Stimulated activated CD4-positive, alpha-beta T cell treated with anti-CD3 and anti-CD28 coated beads, Interleukin-1b, Interleukin-23, amount 100 ng/mL, for 1 hour (primary cell): ENCODE measurements at places on chromosomes 3 and 15.

DNA sequence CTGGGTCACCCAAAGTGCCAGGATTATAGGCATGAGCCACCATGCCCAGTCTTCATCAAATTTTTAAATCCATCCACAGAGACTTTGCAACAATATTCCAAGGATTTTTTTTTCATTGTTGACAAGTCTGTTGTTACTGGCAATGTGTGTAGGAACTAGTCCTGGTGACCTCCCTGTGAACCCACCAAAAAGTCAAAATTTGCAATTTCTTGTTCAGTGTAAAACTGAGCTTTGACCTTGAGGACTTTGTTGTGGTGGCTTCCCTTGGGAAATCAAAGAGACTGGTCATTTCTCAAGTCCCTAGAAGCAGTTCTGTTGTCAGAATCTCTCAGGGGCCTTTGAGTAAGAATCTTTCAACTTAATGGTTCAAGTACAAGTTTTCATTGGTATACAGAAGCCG, 36.9 kb upstream of the COL8A1 start:
- no peak for DNase-seq

- DNase-seq: no peak
These were observed 15.0 kb upstream of the LTF start for GRCh38 chr3:46479696-46480095.

DNA sequence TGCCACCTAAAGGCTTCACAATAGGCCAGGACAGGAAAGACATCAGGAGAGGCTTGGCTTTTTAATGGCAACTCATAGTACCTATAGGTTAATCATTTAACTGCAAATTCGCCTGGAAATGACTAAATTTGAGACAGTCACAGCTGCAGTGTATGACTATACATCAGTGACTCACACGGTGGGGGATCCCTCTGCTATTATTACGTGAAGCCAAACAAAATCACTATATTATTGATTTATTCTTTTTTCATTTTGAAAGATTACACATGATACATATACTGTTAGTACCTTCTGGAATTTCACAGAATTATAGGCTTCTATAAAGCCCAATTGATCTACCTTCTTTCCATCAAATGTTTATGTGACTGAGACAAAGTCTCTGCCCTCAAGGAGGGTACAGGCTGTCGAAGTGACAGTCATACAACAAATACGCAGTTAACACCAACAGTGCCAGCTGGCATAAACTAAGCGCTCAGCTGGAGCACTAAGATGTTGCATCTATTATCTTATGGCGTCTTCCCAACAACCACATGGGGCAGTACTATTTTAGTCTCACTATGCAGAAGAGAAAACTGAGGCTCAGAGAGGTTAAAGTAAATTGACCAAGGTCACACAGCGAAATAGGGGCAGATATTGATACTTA, 82.0 kb upstream of the LMOD3 start:
- no peak for DNase-seq

DNA sequence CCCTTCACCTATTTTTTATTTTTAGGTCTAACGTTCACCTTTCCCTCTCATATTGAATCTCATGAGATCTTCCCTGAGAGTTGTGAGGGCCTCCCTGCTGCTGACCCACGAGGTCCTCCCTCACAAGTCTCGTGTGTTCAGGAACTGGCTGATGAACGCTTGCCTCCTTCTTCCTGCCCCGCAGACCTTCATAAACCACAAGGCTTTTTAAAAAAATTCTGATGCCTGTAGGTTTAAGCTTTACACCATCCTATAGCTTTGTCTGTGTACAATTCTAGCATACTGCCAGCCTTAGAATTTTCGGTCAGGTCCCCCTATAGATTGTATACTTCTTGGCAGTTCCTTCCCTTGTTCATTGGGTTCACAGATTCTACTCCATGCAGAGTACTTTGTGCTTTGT, 50.5 kb downstream of the CHST2 start:
- DNase-seq: no peak

GRCh38 chr3:37905346-37905745, 43.7 kb downstream of the CTDSPL start:
- DNase-seq: no peak

DNA sequence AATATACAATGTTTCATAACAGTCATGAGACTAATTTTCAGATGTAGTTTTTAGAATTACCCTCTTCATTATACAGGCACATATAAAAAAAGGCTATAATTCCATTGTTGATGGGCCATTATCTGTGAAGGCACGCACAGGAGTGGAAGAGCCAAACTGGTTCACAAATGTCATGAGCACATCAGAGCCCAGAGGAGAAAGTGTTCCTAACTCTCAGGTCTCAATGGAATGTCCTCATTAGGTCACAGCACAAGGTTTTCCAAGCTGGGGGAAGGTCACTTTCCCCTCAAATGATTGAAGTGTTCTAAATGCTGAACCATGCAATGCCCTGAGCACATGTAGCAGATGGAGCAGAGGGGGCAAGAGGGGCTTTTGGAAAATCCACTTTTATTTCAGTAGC, 41.2 kb downstream of the GJD2 start:
- no peak for DNase-seq

DNA sequence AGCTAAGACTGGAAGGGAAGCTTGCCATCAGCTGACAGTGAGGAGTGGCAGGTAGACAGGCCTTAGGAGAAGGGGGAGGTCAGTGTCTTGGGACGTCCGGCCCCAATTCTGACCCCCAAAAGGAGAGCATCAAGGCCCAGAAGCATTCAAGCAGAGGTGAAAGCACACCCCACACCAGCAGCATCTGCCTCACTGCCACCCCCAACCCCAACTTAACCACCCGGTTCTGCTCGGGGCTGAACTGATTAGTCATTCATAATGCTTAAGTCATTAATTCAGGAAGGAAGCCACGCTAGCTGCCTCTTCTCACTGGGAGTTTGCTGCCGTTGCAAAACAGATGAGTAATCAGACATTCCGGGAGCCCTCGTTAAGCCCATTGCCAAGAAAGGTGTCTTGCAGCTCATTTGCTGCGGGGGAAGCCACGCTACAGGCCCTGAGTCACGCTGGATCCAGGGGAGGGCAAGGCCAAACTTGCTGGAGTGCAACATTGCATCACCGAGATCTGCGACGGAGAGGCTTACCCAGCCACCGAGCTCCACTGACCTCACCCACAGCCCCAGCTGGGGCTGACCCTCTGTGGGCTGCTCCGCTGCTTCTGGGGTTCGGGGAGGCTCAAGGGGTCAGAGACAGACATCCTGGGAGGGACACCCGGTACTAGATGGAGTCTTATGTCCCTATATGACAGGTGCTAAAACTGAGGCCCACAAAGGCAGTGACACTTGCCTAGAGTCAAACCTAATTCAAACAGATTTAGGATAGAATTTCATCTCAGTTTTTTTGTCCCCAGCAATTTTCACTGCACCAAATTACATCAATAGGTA, 46.4 kb upstream of the HES1 start:
- no peak for DNase-seq

DNA sequence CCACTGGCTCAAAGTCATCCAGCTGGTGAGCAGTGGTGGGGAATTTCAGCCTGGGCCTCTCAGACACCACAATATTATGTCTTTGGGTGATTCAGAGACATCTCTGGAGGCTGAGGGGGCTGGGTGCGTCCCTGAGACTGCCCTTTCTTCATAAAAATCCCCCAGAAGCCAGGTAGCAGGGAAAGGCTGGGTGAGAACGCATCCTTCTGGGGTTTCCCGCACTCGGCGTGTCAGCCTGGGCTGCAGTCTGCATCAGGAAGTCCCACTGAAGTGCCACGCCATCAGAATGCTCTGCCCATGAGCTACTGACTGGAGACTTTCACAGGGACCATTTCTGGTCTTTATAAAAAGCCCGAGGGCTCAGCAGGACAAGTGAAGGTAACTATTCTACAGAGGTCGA, 148.8 kb upstream of the SLC6A11 start:
- DNase-seq: no peak

- no peak for DNase-seq
These were observed 1465.3 kb upstream of the GBE1 start for GRCh38 chr3:83226751-83227150.

GRCh38 chr3:112736805-112737566, 96.0 kb upstream of the CCDC80 start:
- DNase-seq: no peak

DNA sequence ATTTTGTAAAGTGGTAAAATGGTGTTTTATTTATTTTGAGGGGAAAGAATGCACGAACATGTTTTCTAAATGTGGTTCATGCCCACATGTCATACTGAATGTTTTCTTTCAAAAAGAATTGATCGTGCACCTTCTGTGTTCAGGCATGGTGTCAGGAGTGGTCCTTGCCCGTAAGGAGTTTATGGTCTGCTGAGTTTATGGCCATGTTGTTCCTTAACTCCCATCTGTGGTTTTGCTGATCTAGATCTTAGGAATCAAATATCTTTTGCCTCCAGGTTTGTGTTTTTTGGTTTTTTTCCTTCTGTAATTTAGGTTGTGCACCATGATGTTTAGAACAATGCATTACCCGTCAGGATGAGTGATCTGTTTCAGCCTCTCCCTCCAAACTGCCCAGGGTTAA, 304.4 kb upstream of the NR2E3 start:
- no peak for DNase-seq

DNA sequence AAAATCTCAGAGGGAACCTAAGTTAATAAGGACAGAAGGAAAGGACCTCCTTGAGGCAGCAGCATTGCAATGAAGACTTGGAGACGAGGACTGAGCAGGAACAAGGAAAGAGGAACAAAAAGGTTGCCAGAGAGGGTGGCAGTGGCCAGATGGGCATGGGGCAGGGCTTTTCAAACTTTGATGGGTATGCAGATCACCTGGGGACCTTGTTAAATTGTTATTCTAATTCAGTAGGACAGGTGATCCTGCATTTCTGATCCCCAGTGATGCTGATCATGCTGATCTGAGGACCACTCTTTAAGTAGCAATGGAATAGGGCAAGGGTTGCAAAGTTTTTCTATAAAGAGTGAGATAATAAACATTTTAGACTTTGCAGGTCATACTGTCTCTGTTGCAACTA, 11.1 kb downstream of the COL6A6 start:
- no peak for DNase-seq

DNA sequence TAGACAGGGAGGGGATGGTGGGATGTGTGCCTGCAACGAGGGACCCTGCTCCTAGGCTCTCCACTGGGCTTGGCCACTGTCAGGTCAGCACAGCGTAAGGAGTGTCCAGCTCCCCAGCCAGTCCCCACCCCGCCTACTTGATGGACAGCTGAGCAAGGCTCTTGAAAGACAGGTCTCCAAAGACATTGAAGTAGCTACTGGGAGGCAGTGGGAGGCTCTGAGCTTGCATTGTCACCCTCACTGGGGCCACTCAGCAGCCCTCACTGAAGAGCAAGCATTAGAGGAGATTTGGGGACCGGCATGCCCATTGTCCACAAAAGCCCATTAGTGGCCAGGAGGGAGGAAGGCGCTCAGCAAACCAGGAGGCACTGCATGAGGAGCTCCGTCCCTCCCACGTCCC, 146.5 kb downstream of the MEGF11 start:
- DNase-seq: no peak

DNA sequence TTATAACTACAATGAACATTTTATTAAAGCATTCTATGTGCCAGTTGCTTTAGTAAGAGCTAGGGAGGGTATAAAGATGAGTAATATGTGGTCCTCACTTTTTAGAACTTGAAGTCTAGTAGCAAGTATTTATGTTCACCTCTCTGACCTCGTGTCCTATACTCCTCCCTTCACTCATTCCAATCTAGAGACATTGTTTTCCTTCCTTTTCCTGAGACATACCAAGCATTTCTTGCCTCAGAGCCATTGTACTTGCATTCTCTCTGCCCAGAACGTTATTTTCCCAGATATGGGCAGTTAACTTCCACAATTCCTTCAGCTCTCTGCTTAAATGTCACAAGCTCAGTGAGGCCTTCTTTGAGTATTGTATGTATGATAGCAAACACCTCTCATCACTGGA, 408.6 kb downstream of the PDCD6IP start:
- DNase-seq: no peak

GRCh38 chr3:20809356-20809755, 623.4 kb upstream of the SGO1 start:
- DNase-seq: no peak

GRCh38 chr15:80242132-80242769, 9.8 kb downstream of the CTXND1 start:
- no peak for DNase-seq

DNA sequence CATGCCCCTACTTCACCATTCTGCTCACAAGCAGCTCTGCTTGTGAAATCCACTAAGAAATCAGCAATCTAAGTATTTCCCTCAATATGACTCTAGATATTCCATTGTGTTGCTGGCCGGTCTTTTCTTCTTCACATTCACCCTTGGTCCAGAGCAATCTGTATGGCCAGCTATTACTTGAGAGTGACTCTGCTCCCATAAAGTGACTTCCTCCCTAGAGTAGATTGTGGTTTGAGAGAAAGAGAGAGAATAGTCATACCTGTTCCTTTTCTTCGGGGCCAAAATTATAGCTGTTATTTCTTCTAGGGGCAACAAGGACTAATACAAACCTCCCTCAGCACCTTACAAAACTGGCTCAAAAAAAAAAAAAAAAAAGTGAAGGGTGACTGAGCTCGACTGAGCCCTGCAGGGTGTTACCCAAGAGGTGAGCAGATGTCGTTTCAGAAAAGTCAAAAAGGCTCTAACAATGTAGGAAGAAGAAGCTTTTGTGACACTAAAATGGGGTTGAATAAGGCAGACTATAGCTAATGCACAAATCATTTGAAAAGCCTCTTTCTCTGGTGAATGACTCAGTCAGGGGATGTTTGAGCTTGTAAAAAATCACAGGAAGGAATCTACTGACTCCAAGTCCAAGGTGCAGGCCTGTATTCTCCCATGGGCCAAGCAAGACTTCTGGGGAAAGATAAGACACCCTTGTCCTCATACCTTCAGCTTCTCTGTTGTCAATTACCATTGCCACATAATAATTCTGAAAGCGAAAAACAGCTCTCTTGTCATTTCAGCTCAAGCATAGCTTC, 161.0 kb upstream of the SLC24A5 start:
- no peak for DNase-seq

DNA sequence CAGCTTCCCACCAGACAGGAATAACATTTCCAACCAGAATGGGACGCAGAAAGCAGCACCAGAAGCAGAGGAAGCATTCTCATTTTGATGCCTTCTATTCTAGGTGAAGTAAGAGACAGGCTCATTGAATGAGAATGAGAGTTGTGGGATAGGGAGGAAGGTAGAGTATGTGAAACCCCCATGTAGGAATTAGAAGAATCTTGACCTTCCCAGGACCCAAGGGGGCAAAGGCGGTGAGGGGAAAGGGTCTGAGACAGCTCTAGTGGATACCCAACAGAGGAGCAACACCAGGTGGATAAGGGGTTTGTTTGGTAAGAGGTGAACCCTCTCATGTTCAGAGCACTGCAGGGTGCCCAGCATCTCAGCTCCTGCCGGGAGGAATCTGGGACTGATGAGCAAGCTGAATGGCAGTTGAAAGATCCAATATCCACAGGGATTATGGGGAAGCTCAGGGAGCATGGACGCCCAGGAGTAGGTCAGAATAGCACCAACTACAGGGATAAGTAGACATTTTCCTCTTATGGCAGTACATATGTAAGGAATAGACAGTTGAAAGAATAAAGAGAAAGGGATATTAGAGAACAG, 77.0 kb downstream of the PLCL2 start:
- no peak for DNase-seq

- no peak for DNase-seq
These were observed 67.0 kb upstream of the ABHD2 start for GRCh38 chr15:89021224-89021623.

- no peak for DNase-seq
These were observed 7.7 kb upstream of the GOLGB1 start for GRCh38 chr3:121757087-121757811.
